ENCODE measurements at places on chromosomes 3 and 15.
A peak's percentile ranks its signal among the peaks of the same experiment; 100 is the strongest.

- peak; percentile 72 for DNase-seq
Observed at GRCh38 chr15:23687143-23687470, at the start of gene NDN. Gene NDN, minus strand, starts transcription at chr15:23687305. Its CDS starts 88 bp downstream, at chr15:23687217.

DNA sequence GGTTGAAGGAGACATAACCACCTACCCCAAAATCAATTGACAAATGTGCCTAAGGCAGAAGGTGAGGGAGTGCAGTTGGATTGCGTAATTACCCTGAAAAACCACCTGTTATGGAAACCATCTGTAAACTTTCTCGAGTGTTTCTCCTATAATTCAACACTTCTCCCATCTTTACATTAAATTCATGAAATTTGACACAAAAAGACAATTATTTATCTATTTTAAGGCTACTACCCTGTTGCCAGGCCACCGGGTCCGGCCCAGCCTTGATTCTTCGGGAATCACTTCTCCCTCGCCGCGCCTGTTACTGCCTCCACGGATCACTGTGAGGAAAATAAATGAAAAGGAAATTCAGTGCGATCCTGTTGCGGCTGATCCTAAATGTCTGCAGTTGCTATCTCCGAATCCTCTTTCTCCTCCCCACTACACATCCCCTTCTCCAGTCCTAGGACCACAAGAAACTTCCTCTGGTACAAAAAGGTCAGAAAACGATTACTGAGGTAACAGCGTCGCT is 646 bp downstream of the IQCB1 start:
- DNase-seq, result no peak

DNA sequence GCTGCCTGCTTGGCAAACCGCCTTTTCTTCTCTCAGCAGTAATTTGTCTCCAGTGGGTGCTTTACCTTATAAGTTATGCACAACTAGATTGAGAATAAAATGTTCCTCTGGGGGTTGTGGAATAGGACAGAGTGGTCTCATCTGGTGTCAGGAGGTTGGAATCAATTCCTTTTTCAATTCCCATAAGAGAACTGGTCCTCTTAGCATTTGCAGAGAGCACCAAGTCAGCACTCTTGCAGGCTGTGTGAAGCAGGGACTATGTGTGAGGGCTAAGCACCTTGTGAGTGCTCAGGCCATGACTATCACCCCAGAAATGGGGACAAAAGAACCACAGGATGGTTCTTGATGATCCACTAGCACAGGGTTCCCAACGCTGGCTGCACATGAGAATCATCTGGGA is 163.6 kb upstream of the UMPS start:
- DNase-seq, result no peak

GRCh38 chr15:65318870-65319356 is 14.4 kb downstream of the RNU5B-1 start:
- DNase-seq, result peak; percentile 61

DNA sequence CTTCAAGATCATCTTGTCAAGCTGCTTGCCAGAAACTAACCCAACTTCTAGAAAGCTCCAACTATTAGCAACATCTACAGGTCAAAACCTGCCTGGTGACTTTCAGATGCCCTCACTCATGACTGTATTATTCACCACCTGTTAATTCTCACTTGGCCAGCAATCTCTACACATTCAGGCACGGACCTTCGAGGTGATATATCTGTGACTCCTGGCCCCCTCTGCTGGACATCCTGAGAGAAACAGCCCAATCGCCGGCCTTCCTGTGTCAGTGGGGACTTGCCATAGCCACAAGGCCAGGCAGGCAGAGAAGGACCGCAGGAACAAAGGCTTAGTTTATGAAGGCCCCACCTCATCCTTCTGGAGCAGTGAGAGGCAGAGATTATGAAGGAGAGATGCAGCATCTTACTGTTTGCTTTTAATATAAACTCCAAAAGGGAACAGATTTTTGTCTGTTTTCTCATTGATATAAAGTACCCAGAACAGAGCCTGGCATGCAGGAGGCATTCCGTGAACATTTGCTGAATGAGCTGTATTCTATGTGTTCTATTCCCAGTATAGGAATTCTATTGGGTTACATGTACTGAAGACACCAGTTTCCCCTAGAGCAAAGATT is 24.4 kb upstream of the OCA2 start:
- DNase-seq, result peak; percentile 75

GRCh38 chr3:106877627-106878026 is 499.6 kb upstream of the CCDC54 start:
- no peak for DNase-seq

- no peak for DNase-seq
Observed at GRCh38 chr3:77421916-77422315, 382.0 kb downstream of the ROBO2 start.

DNA sequence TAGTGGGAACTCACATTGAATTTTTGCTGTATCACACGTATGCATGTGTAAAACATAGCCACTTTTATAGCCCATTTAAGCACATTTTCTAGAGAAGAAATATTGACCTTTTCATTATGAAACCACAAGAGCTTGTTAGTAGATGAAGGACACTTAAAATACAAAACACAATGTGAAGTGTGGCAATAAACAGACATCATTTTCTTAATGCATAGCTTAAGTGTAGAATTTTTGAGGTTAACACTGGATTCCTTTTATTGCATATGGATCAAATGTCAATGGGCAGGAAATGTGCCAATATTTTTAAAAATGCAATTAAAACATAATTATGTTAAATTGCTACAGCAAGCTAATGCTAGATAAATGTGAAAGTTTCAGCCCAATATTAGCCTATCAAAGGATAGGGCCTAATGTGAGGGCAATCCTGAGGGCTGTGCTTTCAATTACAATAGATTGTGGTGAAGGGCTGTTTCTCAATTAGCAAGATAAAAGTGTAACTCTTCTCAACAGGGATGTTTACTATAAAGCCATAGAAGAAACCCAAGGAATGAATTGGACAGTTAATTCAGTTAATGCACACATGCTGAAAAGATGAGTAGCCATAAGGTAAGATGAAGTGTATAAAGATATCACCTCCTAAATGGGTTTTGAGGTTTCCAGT is 489.0 kb upstream of the CDIN1 start:
- no peak for DNase-seq

DNA sequence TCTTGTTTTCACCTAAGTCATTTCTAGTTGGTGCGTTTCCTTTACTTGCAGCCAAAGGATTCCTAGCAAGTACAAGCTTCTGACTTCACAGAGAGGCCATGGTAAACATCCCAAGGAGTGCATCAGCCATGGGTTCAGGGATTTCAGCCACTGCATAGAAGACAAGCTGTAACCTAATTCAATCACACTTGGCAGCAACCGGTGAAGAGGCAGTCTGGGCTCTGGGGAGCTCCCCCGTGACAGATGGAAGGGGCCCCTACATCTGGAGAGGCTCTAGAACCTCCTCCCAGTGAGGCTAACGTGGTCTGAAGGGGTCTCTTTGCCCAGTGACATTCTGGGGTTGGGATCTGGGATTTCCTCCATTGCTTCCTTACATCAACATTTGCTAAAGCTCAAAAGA is 8.4 kb upstream of the SNRPA1 start:
- DNase-seq, result peak; percentile 25

Measured in mesothelial cell of epicardium (in vitro differentiated cells).